Aorta (tissue), 5 donors: ENCODE measurements at places on chromosomes 7 and 10. TPM values are rescaled to one million over a fixed set of nuclear protein-coding genes. Genes with fewer than 3 reads are reported as not detected.

GRCh38 chr7:77438131-77438530 lies 22.0 kb upstream of the GSAP start:
- DNase-seq = no peak

DNA sequence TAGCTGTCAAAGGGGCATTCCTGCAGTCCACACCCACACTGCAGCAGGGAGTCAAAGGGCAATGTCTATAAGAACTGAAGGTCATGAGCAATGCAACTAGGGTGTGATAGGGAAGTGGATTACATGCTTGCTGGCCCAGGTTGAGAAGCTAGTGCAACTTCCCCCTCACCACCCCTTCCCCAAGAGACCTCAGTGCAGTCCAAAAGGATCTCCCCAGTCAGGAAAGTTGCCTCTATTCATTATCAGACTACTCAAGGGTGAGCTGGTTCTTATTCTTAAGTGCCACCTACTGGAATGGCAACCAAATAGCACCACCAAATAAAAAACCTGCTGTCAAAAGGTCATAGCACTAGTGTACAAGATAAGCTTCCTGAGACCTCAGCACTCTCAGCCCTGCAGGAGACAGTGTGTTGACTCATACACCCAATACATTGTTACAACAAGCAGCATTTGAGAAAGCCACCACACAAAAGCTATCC lies 28.2 kb downstream of the MTERF1 start:
- no peak for DNase-seq

GRCh38 chr7:31651234-31652062 lies 35.6 kb upstream of the PPP1R17 start:
- no peak for DNase-seq

DNA sequence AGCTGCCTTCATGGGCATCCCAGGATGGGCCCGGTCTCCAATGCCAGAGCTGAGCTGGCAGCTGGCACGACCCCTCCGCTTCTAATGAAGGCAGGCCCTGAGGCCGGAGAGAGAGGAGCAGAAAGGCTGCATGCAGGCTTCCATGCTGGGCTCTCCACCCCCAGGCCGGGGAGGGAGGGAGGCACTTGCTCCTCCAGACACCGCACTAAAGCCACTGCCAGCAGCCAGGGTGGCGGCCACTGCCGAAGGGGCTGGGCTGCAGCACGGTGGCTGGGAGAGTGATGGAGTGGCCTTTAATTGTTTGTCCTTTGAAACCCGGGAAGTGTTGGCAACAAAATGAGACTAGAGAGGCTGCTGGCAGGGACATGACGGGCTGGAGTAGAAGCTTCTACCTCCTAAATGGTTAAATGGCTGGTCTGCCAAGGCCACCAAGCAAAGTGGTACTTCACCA lies 236.5 kb downstream of the SKAP2 start:
- no peak for DNase-seq

DNA sequence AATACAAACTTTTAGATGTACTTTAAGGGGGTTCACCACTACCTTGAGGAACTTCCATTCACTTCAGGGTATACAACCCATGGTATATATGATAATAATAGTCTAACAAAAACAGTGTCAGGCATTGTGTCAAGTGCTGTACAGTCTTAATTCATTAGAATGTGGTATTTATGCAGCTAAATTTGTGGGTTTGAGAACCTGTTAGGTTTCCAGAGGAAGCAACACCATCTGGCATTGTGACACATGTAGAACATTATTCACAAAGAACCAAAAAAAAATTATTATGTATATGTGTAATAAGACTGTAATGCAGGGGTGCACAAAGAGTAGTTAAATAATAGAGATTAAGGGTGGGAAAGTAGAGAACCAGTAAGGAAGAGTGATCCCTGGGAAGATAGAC lies 26.3 kb downstream of the TMEM60 start:
- no peak for DNase-seq

DNA sequence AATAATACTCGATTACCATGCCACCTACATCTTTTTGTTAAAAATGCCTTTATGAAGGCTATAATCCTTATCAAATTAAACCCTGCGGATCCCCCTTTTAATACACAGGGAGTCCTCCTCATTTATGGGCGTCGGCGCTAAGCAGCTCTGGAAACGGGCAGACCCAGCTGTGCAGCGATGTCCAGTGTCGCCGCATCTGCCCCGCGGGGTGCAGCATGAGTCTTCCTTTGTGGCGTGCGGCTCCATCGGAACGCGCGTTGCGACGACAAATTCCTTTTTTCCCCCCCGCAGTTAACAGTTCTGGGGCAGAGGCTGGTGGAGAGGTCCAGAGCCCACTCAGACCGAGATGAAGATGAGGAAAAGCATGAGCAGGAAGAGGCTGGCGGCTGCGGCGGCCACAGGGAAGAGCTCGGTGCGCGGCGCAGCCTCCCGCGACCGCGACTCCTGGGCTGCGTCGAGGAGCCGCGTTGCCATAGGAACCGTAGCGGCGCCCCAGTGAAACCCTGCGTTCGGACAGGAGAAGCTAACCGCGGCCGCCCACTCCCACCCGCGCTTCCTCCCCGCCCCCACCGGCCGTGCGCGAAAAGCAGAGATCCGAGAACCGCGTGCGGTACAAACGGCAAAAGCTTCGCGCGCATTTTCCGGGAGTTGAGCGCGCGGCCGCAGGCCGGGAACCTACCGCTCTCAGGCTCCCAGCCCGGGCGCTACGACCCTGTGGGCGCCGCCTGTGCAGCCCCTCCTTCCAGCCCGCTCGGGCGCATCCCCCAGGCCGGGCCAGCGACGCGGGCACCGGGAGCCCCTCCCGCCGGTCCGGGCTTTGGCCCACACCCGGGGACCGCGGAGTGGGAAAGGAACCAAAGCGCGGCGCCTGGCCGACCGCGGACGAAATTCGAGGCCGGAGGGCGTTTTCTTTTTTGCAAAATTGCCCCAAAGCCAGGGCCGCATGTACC lies 130.6 kb downstream of the SPAG6 start:
- no peak for DNase-seq

DNA sequence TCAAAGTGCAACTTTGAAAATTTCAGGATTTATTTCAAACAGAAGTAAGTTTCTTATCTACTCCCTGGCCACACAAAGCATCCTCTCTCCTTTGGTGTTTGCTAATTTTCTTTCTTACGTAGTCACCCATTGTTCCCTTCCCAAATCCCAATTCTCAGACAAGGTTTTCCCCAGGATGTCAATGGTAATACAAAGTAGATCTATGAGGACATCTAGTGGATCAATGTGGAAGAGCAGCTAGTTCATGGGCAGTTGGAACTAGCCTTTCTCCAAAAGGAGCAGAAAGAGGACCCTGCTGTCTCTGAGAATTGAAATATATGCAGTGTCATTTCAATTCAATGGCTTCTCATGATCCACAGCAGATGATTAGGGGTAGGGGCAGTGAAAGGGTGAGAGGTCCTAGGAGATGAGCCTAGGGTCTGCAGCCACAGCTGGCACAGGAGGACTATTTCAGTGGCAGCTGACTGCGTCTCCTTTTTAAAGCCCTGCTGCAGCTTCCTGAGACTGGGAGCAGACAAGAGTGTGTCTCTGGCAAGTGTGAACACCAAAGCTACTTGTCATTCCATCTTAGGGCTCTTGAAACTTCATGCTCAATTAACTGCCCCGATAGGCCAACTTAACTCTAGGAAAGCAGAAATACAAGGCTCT lies 632.6 kb downstream of the KCNMA1 start:
- DNase-seq = no peak

RARRES2 gene
- total RNA-seq = 73.1 TPM

FAM25A gene
- total RNA-seq = not detected

PRLHR gene
- total RNA-seq = not detected

MGAM2 gene
- total RNA-seq = 0.12 TPM

HOXA5 gene
- total RNA-seq = 8.0 TPM

SLC13A4 gene
- total RNA-seq = 2.2 TPM
